ENCODE measurements at places on chromosomes 12 and 14.

DNA sequence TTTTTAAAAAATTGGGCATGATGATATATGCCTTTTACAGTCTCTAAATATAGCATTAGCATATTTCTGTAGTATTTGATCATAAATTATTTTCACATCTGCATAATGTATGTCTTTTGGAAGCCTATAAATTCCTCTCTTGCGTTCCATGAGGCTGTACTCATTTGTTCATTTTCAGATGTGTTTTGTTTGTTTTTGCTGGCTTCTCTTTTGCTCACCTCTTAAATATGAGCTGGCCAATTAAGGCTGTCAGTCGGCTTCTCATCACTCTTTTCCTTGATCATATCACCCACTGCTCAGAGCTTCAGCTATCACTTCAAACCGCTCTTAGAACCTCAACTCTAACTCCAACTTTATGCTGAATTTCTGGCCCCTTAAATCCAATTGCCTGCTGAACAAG lies 6.6 kb downstream of the TMEM263 start:
- no peak for DNase-seq

- no peak for DNase-seq
Measured at GRCh38 chr12:113221997-113222729, 899 bp downstream of the TPCN1 start.

DNA sequence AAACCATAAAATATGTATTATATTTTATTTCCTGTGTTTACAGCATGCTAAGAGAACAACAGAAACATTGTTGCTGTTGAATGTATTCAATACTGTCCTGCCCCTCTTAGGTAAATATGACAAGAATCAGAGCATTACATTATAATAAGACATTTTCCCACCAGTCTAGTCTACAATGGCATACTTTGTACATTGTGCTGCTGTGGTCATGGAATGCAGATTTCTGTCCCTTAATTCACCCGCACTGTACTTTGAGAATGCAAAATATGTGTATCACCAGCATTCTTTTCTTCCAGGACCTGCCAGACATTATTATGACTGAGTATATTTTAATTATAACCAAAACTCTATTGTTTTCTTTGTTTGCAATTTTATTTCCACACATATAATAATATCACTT lies 16.5 kb upstream of the OR10AD1 start:
- DNase-seq, result no peak

DNA sequence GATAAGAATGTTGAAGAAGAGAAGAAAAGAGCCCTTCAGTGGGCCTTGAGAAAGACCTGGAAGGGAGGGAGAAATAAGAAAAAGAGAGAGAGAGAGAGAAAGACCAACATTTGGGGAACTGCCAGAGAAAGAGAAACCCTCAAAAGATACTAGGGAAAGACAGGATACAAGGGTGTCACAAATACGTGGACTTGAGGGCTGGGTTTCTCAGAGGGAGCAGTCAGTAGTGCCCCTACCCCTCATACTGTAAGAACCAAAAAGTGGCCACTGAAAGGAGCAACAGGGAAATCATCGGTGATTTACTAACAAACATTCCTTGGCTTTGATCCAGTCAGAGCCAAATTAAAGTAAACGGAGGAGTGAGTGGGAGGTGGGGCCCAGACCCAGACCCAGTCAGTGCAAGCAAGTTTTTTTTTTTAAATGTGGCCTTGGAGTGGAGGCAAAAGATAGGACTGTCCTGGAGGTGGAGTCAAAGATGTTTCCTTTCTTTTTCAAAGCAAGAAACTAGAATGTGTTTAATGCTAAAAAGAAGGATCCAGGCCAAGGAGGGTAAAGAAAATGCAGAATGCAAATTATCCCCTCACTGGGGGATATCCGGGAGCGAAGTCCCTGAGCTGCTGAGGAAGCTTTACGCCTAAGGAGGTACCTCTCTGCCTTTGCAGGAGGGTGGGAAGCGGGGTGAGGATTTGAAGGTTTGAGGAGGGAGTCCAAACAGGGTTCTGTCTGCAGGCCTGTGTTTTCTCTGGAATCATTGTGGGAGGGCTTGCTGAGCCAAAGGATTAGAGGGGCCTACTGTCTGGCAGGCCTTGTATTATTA lies 143.5 kb upstream of the AMIGO2 start:
- DNase-seq, result no peak

GRCh38 chr12:100672075-100672592 lies 98.7 kb downstream of the GAS2L3 start:
- no peak for DNase-seq

DNA sequence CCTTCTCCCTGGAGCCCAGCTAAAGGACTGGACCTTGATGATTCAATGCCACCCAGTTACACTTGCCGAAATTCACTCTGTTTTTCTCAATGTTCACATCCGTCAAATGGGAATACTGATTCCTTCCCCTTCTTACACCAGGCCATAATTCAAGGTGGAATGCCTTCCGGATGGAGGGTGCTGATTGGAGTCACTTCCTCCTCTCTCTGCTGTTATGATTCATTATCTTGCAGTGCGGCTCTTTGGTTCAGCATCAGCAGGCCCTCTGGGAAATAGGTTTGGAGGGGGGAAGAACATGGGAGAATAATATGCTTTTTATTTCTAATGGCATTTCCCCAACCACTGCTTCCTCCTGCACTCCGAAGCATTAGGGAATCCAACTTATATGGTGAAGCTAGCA lies 390.6 kb upstream of the TBX3 start:
- no peak for DNase-seq

DNA sequence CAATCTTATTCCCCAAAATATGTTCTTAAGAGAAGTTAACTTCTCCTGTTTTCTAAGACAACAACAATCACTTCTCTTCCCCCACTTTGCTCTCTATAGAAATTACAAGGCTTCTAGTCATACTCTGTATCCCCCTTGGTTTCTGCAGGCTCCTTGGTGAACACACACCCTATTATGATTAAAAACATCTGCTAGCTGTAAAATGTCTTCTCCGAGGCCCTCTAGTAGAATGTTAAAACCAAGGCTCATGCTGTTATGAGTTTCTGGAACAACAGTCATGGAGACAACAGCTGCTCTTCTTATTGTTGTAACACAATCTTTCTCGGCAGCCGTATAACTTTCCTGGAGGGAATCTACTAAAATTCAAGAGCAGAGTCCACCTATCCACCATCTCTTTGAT lies 397.5 kb upstream of the CCDC196 start:
- DNase-seq, result no peak

DNA sequence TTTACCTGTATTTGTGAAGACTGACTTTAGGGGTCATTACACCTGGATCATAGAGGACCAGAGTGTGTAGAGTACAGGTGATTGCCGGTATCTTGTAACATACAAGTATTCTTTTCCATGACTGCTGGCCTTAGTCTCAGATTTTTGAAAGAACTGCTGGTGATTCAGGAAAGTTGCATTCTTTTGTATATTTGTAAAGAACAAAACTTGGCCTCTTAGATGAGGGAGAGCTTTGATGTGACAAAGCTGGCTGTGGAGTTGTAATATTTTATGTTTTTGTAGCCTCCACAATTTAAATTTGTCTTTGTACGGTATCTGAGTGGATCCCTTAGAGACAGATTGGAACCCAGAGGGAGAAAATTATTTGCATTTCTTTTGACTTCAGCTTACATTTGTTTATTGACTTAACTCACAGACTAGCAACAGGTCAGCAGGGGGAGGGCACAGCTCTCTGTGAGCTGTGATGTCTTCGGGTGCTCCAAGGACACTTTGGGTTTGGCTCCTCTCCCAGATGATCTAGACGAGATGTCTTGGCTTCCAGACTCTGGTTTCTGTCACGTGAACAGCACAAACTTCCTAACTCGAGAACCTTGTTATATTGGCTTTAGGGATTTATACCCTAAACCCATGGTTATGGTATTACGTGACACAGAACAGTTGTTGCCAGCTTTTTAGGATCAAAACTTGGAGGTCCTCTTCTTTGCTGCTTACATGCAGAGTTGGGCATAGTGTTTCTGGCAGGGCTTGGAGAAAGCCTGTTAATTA lies 65.9 kb downstream of the DAAM1 start:
- no peak for DNase-seq

GRCh38 chr12:56324206-56324605 lies 8.4 kb upstream of the CNPY2 start:
- no peak for DNase-seq

GRCh38 chr12:77115471-77115870 lies 50.1 kb upstream of the E2F7 start:
- no peak for DNase-seq

GRCh38 chr12:116937640-116938039 lies 26.9 kb downstream of the FBXW8 start:
- DNase-seq, result no peak

DNA sequence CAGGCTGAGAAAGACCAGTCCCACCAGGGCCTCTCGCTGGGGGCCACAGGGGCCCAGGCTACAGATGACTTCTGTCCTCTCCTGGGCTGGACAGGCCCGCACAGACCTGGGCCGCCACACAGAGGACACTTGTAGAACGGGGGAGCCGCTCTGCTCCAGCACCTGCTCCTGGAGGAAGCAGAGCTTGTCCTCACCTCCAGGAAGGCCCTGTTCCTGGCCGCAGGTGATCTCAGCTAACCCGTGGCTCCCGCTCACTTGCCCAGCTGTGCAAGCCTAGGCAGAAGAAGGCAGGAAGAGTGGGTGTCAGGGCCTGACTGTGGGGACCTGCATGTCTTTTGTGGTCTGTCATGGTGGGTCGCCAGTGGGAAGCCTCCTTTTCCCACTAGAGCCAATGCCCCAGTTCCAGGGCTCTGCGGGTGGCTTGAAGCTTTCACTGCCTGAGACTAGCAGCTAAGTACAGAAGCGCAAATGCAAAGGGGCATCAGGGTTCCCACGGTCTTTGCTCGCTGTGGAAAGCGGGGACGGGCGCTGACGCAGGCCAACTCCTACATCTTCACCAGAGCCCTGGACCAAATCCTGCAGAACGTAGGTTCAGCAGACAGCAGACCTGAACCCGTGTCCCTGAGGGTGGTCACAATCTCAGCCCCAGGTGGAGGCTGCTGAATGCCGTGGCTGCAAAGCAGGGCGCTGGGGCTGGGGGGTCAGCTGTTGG lies 8.8 kb upstream of the CEP170B start:
- DNase-seq, result no peak

DNA sequence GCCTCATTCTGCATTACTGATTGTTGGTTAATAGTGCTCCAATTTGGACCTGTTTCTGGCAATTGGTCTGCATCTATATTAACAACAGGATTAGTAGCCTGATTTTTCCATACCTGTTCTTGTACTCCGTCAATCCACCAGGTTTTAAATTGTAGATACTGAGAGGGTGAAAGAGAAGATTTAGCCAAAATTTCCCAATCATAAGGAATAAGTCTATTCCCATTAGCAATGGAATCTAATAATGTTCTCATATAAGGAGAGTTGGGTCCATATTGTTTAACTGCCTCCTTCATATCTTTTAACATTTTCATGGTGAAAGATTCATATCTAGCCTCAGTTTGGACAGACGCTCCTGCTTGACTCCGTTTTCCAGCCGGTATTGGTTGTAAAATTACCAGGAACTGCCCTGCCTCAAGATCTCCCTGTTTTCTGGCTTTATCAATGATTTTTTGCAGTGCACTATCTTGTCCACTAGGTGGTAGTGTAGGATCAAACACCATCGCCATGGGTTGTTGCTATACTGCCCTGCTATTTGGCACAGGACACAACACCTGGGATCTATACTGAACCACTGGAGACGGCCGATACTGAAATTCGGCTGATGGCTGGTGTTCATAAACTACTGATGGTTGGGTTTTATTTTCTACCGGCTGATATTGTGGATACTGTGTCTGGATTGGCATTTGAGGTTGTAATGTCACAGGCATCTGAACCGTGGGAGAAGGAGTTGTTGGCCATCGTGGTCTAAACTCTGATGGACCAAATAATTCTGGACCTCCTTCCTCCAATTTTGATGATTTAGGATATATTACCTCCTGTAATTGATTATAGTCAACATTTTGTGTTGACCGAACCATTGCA lies 25.2 kb downstream of the DHRS4L2 start:
- DNase-seq, result peak; percentile 26

DNA sequence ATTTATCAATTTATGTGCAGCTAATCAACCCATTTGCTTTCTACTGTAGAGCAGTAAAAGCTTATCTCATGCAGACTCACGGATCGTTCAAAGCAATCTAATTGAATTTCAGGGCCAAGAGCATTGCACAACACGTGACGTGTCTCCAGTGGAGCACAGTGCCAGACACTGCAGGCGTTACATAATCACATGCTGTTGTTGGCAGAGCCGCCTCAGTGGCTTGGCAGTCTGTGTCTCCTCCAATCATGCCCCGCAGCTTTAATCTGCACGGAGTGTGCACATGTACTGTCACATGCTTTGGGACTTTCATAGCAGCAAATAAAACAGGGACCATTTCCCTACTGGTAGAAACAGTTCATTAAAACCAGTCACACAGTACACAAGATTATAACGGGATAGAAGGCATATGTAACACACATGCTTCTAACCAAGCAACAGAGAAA lies 309.3 kb downstream of the ITPR2 start:
- no peak for DNase-seq
